ENCODE measurements at places on chromosomes 7 and 10.

GRCh38 chr7:68892236-68892635 is 706.0 kb upstream of the AUTS2 start:
- no peak for DNase-seq
- no peaks in the 10 kb centered on the region for H3K27me3 ChIP-seq
- H3K4me1 ChIP-seq, result no peaks in the 10 kb centered on the region
- no peaks in the 10 kb centered on the region for H3K36me3 ChIP-seq

DNA sequence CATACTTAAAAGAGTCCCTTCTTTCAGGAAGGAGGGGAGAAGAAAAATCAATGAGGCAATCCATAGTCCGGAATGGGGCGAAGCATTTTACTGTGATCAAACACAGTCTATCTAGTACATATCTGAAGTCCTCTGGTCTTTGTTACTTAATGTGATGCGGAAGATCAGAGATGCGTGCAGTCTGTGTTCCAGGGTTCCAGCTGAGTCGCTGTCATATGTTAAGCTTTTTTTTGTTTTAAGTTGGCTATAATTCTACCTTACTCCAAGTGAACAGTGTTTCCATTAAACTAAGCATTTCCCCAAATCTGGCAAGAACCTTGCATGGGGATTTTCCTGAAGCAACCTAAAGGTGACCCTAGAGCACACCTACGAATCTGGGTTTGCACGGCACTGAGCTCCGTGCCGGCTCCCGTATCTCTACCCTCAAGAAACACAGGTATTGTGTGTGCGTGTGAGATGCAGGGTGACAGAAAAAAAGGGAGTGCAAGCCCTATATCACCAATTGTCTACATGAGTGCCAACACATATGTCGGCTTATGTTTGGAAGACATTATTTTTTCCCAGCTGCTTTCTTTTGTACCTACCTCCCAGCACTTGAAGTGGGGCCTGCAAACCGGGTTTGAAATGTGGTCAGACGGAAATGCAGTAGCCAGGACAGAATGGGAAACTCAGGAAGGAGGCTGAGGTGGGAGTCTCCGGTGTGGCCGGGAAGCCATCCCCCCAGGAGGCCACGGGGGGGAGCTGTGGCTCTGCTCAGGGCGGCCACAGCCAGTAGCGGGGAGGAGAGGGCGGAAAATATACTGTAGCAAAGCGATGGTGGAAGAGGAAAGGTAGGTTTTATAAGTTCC is 435.8 kb upstream of the MGMT start:
- H3K4me3 ChIP-seq, result no peak overlapping the region
- H3K27ac ChIP-seq, result no peak overlapping the region

DNA sequence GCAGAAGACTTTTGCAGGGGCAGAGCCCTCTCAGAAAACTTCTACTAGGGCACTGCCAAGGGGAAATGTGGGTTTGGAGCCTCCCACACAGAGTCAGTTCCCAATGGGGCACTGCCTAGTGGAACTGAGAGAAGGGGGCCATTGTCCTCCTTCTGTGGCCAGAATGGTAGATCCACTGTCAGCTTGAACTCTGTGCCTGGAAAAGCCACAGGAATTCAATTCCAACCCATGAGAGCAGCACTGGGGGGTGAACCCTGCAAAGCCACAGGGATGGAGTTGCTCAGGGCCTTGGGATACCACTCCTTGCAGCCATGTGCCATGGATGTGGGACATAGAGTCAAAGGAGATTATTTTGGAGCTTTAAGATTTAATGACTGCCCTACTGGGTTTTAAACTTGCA is 262.2 kb upstream of the SEMA3C start:
- H3K4me1 ChIP-seq, result no peaks in the 10 kb centered on the region
- H3K27me3 ChIP-seq, result no peaks in the 10 kb centered on the region
- no peak for DNase-seq
- no peak overlapping the region for H3K27ac ChIP-seq

GRCh38 chr10:4576206-4576605 is 249.8 kb upstream of the AKR1E2 start:
- DNase-seq, result no peak
- no peaks in the 10 kb centered on the region for H3K4me1 ChIP-seq
- no peak overlapping the region for H3K27ac ChIP-seq
- H3K27me3 ChIP-seq, result no peaks in the 10 kb centered on the region

DNA sequence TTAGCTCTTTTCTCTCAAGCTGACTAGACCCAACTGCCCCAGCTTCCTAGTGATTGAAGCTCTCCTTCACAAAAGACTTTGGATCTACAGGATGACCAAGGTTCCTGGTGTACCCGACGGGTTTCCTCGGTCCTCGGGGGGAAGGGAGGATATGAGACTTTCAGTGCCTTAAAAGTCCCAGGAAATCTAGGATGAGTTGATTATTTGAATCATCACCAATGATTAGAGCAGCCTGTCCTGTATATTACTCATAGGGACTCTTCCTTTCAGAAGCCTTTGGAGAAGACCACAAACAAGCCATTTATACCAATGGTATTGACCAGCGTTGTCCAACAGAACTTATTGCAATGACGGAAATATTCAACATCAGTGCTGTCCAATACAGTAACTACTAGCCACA is 6.1 kb upstream of the ACTA2 start:
- peak overlapping the region; percentile 78 for H3K27ac ChIP-seq
- H3K27me3 ChIP-seq, result no peaks in the 10 kb centered on the region
- H3K4me3 ChIP-seq, result peak overlapping the region; percentile 26
- peaks cover 45% of the 10 kb centered on the region for H3K4me1 ChIP-seq
- peak; percentile 45 for DNase-seq
- H3K36me3 ChIP-seq, result peaks cover 3% of the 10 kb centered on the region

DNA sequence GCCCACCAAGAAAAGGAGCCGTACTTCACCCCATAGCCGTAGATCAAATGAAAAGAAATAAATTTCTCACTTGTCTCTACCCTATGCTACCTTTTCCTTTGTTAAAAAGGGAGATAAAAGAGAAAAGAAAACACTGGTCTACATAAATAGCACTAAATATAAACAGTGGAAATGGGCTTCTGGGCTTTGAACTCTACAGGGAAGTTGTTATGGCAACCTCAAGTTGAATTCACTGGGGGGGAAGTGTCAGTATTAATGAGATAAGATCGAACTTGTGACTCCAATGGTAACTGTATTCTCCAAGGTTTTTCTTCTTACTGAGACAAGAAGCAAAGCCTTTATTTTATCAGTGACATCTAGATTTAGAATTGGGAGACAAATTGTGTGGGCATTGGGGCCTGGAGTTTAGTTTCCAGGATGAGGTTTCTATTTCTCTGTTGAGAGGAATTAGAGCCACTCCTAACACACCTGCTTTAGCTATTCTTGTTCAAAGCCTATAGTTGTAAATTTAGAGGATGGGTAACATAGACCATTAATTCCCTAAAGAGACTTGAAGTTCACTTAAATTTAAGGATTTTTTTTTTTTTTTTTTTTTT is 604.3 kb upstream of the GALNT17 start:
- H3K4me3 ChIP-seq, result no peak overlapping the region
- peaks cover 3% of the 10 kb centered on the region for H3K27me3 ChIP-seq
- peaks cover 5% of the 10 kb centered on the region for H3K36me3 ChIP-seq
- no peak for DNase-seq

- H3K36me3 ChIP-seq, result no peaks in the 10 kb centered on the region
- H3K4me1 ChIP-seq, result peaks cover 44% of the 10 kb centered on the region
- H3K27me3 ChIP-seq, result no peaks in the 10 kb centered on the region
- no peak for DNase-seq
- H3K4me3 ChIP-seq, result no peak overlapping the region
Measured at GRCh38 chr10:88065383-88066049, 202.1 kb downstream of the PTEN start.

GRCh38 chr10:129857242-129857960 is 106.7 kb downstream of the EBF3 start:
- no peak for DNase-seq
- no peak overlapping the region for H3K4me3 ChIP-seq
- no peaks in the 10 kb centered on the region for H3K36me3 ChIP-seq
- no peak overlapping the region for H3K27ac ChIP-seq
- H3K27me3 ChIP-seq, result peaks cover 5% of the 10 kb centered on the region

- peaks cover 12% of the 10 kb centered on the region for H3K4me1 ChIP-seq
- H3K27me3 ChIP-seq, result peaks cover 7% of the 10 kb centered on the region
- H3K4me3 ChIP-seq, result peak overlapping the region; percentile 11
- DNase-seq, result no peak
- no peak overlapping the region for H3K27ac ChIP-seq
Measured at GRCh38 chr7:139117599-139118233, 8.2 kb upstream of the ZC3HAV1 start.

GRCh38 chr10:61159253-61159652 is 215.3 kb upstream of the RHOBTB1 start:
- peak; percentile 3 for DNase-seq
- H3K27ac ChIP-seq, result no peak overlapping the region
- no peaks in the 10 kb centered on the region for H3K27me3 ChIP-seq
- H3K36me3 ChIP-seq, result no peaks in the 10 kb centered on the region
- H3K4me1 ChIP-seq, result no peaks in the 10 kb centered on the region
- no peak overlapping the region for H3K4me3 ChIP-seq

DNA sequence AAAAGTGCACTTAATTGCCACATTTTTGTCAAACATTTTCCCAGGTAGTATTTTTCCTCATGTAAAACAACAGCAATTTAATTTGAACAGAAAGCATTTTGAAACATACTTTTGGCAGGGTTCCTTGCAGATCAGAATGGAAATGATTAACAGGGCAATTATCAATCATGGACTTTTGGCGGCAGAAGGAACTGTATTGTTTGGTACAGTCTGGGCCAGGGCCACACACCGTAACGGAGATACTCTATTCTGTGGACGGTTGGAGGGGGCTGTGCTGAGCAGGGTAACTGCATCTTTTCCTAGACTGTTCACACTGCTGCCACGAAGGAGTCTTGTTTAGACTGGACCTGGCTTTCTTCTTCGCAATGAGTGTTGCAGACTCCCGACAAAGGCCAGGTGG is 62.3 kb downstream of the EGFR start:
- no peak for DNase-seq
- peaks cover 2% of the 10 kb centered on the region for H3K27me3 ChIP-seq
- peaks cover 42% of the 10 kb centered on the region for H3K36me3 ChIP-seq
- H3K4me3 ChIP-seq, result peak overlapping the region; percentile 47
- peaks cover 84% of the 10 kb centered on the region for H3K4me1 ChIP-seq

DNA sequence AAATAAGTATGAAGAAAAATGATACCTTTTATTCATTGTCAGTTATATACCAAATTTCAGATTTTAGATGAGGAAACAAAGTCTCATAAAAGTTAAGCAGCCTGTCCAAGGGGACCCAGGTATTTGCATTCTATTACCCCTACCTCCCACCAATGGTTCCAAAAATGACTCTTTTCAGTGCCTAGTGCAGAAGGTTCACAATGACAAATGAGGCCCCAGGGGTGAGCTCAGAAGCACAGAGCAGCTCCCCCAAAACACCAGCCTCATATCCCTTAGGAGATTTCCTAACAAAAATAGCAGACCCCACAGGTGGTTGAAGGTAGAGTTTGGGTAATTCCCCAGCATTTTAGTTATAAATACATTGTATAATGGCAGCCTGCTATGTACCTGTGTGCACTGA is 168.6 kb downstream of the REEP3 start:
- H3K27me3 ChIP-seq, result peaks cover 3% of the 10 kb centered on the region
- H3K4me3 ChIP-seq, result no peak overlapping the region
- no peaks in the 10 kb centered on the region for H3K4me1 ChIP-seq
- H3K36me3 ChIP-seq, result peaks cover 4% of the 10 kb centered on the region
- no peak for DNase-seq

- H3K27ac ChIP-seq, result peak overlapping the region; percentile 85
- no peaks in the 10 kb centered on the region for H3K27me3 ChIP-seq
- peaks cover 73% of the 10 kb centered on the region for H3K4me1 ChIP-seq
- DNase-seq, result no peak
- H3K4me3 ChIP-seq, result no peak overlapping the region
- peaks cover 48% of the 10 kb centered on the region for H3K36me3 ChIP-seq
Measured at GRCh38 chr10:13759168-13759567, 172.4 kb downstream of the PRPF18 start.

DNA sequence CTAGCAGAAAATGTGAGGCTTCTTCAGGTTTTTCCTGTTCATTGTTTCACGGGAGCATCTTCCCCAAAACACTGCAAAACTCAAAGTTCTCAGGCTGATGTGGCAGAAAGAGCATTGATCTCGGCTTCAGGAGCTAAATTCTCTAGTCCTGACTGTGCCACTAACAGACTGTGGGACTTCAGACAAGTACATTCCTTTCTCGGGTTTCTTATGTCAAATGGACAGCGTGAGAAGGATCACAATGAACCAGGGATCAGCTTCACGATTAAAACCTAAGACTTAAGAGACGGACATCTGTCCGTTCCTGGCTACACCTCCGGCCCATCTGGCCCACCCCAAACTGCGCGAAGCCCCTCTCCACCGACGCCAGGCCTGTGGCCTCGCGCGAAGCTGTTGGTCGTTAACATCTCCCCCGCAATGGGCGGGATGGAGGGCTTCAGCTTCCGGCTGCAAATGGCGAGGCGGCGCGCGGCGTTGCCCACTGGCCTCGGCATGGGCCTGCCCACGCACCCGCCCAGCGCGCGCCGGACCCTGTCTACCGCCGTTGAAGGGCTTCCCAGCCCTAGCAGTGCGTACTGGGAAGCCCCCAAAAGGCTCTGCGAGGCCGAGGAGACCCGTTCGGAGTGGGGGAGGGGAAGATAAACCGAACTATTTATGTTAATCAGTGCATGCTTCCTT is 549 bp upstream of the DDX50 start:
- peak overlapping the region; percentile 98 for H3K27ac ChIP-seq
- DNase-seq, result peak; percentile 30
- peaks cover 41% of the 10 kb centered on the region for H3K4me1 ChIP-seq

DNA sequence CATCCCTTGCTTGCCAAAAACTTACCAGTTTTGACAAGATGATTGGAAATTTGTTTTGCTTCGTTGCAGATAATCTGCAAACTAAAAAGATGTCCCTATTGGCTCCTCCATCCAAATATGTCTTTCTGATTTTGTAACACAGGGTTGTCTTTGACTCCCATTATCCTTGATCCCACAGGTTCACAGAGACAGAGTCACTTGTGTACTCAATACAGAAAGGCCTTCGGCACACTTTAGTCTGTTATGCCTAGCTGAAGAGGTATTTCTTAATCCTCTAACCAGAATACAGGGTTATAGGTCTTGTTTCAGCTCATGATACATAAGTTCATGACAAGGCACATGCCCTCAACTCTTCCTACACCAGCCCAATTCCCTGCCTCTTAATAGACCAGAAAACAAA is 10.7 kb upstream of the CNNM1 start:
- no peak overlapping the region for H3K27ac ChIP-seq
- no peaks in the 10 kb centered on the region for H3K4me1 ChIP-seq
- H3K36me3 ChIP-seq, result no peaks in the 10 kb centered on the region

GRCh38 chr7:115319541-115319940 is 397.6 kb downstream of the MDFIC start:
- no peak overlapping the region for H3K27ac ChIP-seq
- H3K4me1 ChIP-seq, result peaks cover 23% of the 10 kb centered on the region
- no peaks in the 10 kb centered on the region for H3K27me3 ChIP-seq
- no peak for DNase-seq

DNA sequence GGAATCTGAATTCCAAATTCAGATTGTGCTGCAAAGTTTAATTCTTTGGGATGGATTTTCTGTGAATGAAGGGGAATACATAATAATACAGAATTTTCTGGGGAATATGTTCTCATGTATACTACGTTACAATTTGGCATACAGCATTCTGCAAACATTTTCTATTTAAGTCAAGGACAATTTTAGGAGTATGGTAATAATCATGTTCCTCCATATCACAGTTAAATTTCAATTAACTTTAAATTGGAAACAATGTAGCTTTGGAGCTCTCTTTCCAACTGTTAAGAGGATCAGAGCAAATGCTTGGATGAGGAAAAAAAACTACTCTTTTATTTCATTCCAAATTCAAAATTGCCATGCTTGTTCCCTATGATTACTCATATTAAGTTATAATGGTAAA is 217.5 kb downstream of the JAZF1 start:
- DNase-seq, result no peak
- H3K27ac ChIP-seq, result no peak overlapping the region
- peaks cover 41% of the 10 kb centered on the region for H3K4me1 ChIP-seq
- no peaks in the 10 kb centered on the region for H3K27me3 ChIP-seq

All from HFFc6 (cell line).